ENCODE measurements at places on chromosomes 12 and 14.

DNA sequence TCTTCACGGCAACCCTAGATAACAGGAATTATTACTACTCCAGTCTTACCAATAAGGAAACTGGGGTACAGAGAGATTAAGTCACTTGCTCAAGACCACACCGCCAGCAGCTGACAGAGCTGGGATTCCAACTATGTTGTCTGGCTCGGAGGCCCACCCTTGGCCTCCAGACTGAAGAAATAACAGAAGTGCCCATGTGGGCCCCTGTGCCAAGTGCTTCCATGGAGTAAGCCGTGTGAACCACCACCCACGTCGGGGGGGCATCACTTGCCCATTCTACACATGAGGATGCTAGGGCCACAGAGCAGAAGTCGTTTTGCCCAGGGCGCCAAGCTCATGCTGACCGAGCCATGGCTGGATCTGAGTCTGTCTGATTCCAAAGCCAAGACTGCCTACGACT lies 926 bp upstream of the CMKLR1 start:
- no peak for DNase-seq

DNA sequence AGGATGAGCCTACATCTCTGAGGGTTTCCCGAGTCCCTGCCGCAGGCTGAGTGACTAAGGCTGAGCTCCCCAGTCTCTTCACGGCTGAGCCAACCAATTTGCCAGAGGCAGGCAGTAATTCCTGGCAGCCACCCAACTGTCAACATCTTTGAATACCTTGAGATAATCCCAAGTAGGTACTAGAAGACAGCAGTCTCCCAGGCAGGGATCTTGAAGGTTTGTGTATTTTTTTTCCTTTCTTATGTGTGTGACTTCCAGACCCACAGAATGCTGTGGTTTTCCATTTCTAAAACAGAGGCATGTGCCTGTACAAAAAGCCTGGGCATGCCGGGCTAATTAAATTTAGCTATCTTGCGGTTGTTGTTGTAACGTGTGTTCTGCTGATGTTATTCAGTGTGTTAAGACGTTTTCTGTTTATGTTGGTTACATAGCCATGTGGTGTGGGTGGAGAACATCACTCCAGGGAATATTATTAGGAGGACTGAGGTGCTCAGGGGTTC lies 155.5 kb downstream of the ANO2 start:
- DNase-seq: peak; percentile 16

- DNase-seq: no peak
These were observed 441.1 kb downstream of the PCNX1 start for GRCh38 chr14:71348394-71348793.

DNA sequence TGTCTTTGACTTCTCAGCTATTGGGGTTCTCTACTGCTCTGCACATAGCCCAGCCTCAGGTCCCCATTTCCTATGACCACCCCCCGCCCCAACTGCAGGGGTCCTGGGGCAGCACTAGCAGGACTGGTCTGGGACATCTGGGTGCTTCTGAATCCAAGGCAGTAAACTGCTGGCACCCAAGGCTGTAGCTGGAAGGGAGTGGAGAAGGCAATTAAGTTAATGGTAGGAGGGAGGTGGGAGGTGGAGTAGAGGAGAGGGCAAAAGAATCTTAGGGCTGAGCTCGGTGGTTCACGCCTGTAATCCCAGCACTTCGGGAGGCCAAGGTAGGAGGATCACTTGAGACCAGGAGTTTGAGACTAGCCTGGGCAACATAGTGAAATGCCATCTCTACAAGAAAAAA lies 11.5 kb downstream of the PLEK2 start:
- no peak for DNase-seq

GRCh38 chr12:2172491-2173214 lies 119.9 kb downstream of the CACNA1C start:
- DNase-seq: no peak

DNA sequence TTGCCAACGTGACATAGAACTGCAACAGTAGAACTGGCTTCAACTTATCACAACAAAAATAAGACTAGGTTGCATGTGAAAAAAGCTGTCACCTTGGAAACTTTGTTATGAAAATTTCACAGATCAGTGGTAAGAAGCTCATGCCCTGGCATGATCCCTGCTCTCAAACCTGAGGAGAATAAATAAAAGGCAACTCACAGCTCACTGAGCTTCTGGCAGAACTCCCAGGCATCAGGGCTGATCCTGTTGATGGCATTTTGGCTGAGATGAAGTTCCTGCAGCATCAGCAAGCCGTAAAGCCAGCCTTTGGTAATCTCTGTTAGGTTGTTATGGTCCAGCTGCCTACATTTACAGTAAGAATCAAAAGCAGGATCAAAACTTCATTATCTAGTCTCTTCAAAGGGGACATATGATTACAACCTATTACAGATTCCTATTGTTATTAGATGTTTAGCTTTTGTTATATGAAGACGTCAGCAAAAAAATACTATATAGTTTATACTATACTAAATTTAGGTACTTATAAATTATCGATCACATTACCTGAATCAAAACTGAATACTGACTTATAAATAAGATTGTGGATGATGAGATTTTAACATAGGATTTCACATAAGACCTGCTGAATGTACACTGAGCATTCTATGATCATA lies 32.0 kb downstream of the LRIG3 start:
- no peak for DNase-seq

GRCh38 chr12:61018571-61018970 lies 1241.6 kb upstream of the USP15 start:
- no peak for DNase-seq

- DNase-seq: no peak
These were observed 63.6 kb downstream of the STXBP6 start for GRCh38 chr14:24986206-24986893.

GRCh38 chr12:14393751-14394150 lies 28.3 kb downstream of the ATF7IP start:
- no peak for DNase-seq

DNA sequence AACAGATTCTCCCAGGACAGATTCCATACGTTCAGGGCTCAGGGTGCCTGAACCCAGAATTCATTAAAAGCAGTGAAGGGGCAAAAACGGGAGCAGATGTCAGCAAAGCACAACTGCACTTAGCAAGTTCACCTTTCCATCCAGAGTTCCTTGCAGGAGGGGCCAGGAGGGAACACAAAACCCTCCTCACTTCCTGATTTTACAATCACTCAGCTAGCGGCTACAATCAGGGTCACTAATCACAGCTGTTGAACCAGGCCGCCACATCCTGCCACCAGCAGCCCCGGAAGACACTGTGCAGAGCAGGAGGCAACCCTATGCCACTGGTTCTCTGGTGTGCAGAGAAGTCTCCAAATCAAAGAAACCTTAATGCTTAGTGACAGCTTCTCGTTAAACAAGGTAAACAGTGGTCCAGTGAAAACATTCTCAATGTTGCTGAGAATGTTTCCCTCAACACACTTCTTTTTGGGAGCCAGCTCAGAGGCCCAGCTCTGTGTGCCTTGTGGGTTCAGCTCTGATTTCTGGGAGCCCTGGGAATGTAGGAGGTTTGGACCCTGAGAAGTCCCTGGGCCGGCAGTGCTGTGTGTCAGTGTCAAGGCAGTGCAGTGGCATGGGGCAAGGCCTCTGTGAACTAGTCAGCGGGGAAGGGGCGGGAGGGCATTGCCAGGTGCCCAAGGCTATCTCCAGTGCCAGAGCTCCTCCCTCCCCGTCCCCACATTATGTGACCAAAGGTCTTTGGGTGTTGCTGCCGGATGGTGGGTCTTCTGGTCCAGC lies 54.5 kb downstream of the VCPKMT start:
- DNase-seq: no peak

DNA sequence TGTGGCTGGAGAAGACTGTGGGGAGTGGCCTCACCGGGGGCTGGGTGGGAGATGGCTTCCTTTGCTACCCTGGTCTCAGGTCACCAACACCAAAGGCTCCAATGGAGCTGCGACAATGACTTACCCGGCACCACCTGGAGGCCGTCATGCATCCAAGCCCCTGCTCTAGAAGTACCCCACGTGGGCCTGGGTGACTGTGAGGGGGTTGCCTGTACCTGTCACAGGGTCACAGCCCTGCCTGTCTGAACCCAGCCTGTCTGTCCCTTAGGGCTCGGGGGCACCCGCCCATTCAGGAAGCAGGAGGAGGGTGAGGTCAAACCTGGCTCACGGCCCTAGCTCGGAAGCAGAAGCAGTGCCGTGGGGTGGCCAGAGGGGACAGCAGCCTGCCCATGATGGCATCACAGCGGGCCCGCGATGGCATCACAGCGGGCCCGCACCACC lies 18.9 kb downstream of the ABCB9 start:
- DNase-seq: no peak

- no peak for DNase-seq
These were observed 46.5 kb downstream of the PTPRO start for GRCh38 chr12:15368812-15369211.

DNA sequence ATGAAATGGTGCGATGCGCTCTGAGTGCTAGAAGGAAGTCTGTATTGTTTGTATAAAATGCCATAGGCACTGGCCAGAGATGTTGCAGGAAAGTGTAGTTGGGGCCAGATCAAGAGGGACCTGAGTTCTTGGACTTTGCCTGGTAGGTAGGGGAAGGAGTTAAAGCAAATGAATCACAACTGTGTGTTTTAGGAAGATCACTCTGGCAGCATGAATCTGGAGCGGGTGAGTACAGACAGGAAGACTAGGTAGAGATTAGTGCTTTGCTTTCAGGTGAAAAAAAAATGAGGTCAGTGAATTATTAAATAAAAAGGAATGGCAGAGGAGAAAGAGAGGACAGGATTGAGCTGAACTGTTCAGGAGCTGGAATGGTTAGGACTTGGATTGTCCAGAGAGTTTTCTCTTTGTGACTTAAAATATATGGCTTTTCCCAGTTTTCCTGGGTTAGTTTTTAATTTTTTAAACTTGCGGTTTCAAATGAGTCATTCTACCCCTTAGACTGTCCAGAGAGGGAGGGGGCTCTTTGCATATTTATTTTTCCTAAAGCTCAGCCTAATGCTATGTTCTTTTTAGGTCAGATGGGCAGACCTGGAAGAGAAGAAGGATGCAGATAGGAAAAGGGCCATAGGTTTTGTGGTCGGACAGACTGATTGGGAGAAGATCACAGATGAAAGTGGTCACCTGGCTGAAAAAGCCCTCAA lies 41.1 kb downstream of the PROX2 start:
- no peak for DNase-seq

- DNase-seq: no peak
These were observed 291.8 kb downstream of the ETNK1 start for GRCh38 chr12:22916815-22917214.

GRCh38 chr12:55715833-55716581 lies at the start of gene BLOC1S1:
BLOC1S1 (plus strand) TSS chr12:55716046; CDS start chr12:55716052, 6 bp downstream.
- peak; percentile 98 for DNase-seq

Measured in T47D (cell line).